ENCODE measurements at places on chromosomes 7 and 10. TPM values are rescaled to one million over a fixed set of nuclear protein-coding genes. Genes with fewer than 3 reads are reported as not detected.

PON1 gene
- not detected for total RNA-seq

DKK1 gene
- total RNA-seq: 2.3 TPM

SKAP2 gene
- 44.2 TPM for total RNA-seq

VAX1 gene
- not detected for total RNA-seq

OR2A12 gene
- total RNA-seq: not detected

C1QL3 gene
- total RNA-seq: not detected

ZNF12 gene
- total RNA-seq: 19.4 TPM

CPA2 gene
- total RNA-seq: not detected

PIK3AP1 gene
- 16.6 TPM for total RNA-seq

TWIST1 gene
- total RNA-seq: 16.3 TPM

ATP5MK gene
- total RNA-seq: 199 TPM

DNA sequence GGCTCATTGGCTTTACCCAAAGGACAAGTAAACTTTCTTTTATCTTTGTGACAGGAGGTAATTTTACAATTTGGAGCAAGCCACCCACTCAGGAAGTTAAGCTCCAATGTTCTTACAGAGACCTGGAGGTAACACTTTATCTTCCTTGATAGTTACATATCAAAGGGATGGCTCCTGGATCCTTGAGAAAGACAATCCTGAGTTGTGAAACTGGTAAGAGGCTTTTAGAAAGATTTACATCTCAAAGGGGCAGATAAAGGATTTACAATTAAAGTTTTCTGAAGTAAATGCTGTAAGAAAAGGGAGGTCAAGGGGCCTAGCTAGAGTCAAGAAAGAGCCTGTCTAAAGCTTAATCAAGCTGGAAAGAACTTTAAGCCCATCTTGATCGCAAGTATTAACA lies 124.4 kb upstream of the ZNF804B start:
- DNase-seq: no peak
- H3K4me1 ChIP-seq: no peaks in the 10 kb centered on the region
- no peak overlapping the region for H3K27ac ChIP-seq
- H3K27me3 ChIP-seq: no peaks in the 10 kb centered on the region
- H3K4me3 ChIP-seq: no peak overlapping the region
- H3K36me3 ChIP-seq: no peaks in the 10 kb centered on the region

- H3K4me1 ChIP-seq: peaks cover 5% of the 10 kb centered on the region
- H3K4me3 ChIP-seq: no peak overlapping the region
- no peaks in the 10 kb centered on the region for H3K27me3 ChIP-seq
- no peak overlapping the region for H3K27ac ChIP-seq
Observed at GRCh38 chr7:95511716-95512260, 26.0 kb downstream of the ASB4 start.

GRCh38 chr10:33010132-33011037 lies 52.4 kb upstream of the ITGB1 start:
- DNase-seq: no peak
- no peak overlapping the region for H3K4me3 ChIP-seq
- H3K36me3 ChIP-seq: no peaks in the 10 kb centered on the region
- H3K27me3 ChIP-seq: no peaks in the 10 kb centered on the region

DNA sequence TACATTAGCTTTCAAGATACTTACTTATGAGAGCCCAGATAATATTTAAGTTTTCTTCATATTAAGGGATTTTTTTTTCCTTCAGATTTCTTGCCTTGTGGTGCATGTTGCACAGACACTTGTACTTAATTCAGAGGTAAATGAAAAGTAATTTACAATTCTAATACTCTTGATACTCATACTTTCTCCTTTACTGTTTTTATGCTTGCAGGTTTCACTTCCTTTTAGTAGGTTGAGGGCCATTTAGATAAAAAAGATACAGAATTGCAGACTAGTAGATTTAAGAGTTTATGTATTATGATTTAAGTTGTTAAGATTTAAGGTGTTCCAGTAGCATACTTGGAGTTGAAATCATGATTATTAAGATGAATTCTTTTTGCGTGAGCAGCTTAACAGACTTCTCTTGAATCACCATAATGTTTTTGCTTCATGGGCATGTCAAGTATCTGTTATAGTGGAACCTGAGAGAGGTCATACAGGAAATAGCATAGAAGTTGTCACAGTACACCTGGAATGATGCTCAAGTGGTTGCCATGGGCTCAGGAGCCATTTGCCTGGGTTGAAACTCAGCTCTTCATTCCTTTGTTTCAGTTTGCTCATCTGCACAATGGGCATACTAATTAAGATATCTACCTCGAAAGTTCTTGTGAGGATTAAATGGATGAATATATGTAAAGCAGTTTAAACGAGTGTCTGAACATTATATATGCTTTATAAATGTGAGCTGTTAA lies 174.8 kb upstream of the PRPS1L1 start:
- H3K27ac ChIP-seq: peak overlapping the region; percentile 68
- DNase-seq: no peak
- no peak overlapping the region for H3K4me3 ChIP-seq
- H3K27me3 ChIP-seq: no peaks in the 10 kb centered on the region
- H3K36me3 ChIP-seq: no peaks in the 10 kb centered on the region
- H3K4me1 ChIP-seq: peaks cover 48% of the 10 kb centered on the region

GRCh38 chr7:31033674-31034300 lies 18.3 kb upstream of the ADCYAP1R1 start:
- no peak overlapping the region for H3K4me3 ChIP-seq
- H3K27me3 ChIP-seq: no peaks in the 10 kb centered on the region

- no peak for DNase-seq
- no peak overlapping the region for H3K4me3 ChIP-seq
- H3K27me3 ChIP-seq: no peaks in the 10 kb centered on the region
Observed at GRCh38 chr7:135181929-135182678, 11.6 kb upstream of the CYREN start.

DNA sequence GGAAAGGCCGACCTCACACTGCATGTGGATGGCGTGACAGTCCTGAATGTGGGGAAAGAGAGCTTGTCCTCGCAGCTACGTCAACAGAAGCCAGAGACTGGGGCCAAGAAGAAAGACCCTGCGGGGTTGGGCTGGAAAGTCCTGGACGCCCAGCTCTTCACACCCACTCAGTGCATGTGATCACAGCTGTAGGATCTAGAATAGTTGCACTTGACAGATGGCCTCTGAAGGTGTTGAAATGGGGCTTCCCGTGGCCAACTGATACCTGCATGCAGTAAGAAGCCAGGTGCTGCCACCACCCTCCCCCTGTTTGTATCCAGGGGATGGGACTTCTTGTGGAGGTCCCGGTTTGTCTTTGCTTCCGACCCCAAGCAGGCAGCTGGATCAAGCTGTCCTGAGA lies 34.1 kb upstream of the OCM2 start:
- H3K4me1 ChIP-seq: no peaks in the 10 kb centered on the region
- H3K4me3 ChIP-seq: no peak overlapping the region
- no peak overlapping the region for H3K27ac ChIP-seq
- no peaks in the 10 kb centered on the region for H3K27me3 ChIP-seq

- H3K4me3 ChIP-seq: no peak overlapping the region
- no peak for DNase-seq
- no peaks in the 10 kb centered on the region for H3K36me3 ChIP-seq
- H3K4me1 ChIP-seq: no peaks in the 10 kb centered on the region
- H3K27ac ChIP-seq: no peak overlapping the region
Observed at GRCh38 chr10:83603708-83604107, 535.6 kb upstream of the GHITM start.

DNA sequence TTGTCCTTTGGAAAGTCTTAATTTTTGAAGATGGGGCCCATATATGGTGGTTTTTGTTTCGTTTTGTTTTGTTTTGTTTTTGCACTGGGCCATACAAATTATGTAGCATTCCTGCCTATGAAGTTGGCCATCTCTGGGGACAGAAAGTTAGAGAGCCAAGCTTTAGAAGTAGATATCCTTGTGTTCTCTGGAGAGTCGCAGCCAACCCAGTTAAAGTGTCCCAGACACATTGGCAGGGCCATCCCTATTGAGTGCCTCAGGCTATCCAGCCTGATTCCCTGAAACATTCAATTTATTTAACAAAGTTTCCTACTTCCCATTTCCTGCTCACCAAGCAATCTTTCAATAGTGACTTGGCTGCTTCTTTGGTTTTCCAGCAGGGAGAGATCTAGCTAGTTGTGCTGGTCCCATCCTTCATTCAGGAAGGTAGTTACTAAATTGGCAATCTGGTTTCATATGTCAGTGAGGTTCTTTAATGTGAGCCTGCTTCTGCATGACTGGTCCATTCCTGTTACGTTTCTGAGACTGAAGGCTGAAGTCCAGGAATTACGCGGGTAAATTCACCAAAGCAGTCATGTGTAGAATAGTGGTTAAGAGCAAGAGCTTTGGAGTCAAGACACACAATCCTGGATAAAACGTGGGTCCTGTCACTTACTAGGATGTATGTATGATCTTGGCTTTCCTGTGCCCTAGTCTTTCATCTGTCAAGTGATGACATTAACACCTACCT lies 49.3 kb upstream of the HBP1 start:
- no peak overlapping the region for H3K27ac ChIP-seq
- no peaks in the 10 kb centered on the region for H3K36me3 ChIP-seq

- no peak overlapping the region for H3K4me3 ChIP-seq
- no peak overlapping the region for H3K27ac ChIP-seq
- H3K4me1 ChIP-seq: peaks cover 56% of the 10 kb centered on the region
- H3K36me3 ChIP-seq: no peaks in the 10 kb centered on the region
Observed at GRCh38 chr10:10915215-10915614, 102.5 kb upstream of the CELF2 start.

- no peak for DNase-seq
- H3K4me1 ChIP-seq: no peaks in the 10 kb centered on the region
- H3K4me3 ChIP-seq: peak overlapping the region; percentile 84
- no peaks in the 10 kb centered on the region for H3K36me3 ChIP-seq
- peak overlapping the region; percentile 89 for H3K27ac ChIP-seq
- H3K27me3 ChIP-seq: peaks cover 8% of the 10 kb centered on the region
Observed at GRCh38 chr7:90210475-90210874, 1.1 kb upstream of the STEAP2 start.

DNA sequence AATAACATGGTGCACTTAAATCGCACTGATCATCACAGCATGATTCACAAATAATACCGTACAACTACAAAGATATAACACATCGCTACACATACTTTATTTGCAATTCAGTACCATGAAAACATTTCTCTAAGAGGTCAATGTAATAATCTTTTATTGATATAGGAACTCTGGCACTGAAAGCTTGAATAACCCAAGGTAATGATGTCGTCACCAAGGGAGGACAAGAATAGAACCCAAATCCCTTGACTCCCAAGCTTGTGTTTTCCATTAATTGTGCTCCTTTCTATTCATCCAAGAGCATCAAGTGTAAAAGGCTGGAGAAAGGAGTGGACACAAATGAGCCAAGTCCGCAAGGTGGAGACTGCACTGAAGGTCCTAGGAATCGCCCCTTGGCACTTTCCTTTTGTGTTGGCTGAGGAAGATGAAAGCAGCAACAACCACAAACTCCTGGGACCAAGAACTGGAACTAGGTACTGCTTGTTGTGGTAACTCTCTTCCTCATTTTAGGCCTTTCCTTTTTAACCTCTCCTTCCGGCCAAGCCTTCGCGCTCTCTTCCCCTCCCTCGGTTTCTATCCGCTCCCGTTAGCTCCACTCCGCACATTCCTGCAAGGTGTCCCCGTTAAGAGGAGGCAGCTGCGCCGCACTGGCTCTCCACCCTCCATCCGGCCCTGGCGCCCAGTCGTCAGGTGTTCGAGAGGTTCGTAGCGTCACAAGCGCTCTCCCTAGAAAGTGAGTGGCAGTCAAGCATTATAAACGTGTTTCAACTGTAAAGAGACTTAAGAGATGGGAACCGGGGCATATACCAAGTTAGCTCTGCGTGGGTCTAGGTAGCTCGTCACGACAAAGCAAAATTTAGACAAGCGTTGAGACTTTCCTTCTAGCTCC lies 1.0 kb upstream of the CBLL1 start:
- no peaks in the 10 kb centered on the region for H3K27me3 ChIP-seq
- no peak for DNase-seq
- peaks cover 42% of the 10 kb centered on the region for H3K4me1 ChIP-seq
- no peaks in the 10 kb centered on the region for H3K36me3 ChIP-seq

GRCh38 chr7:116584721-116585120 lies 59.9 kb downstream of the CAV1 start:
- no peak overlapping the region for H3K27ac ChIP-seq
- no peak for DNase-seq
- H3K27me3 ChIP-seq: no peaks in the 10 kb centered on the region

- no peak for DNase-seq
- no peak overlapping the region for H3K4me3 ChIP-seq
- H3K36me3 ChIP-seq: no peaks in the 10 kb centered on the region
- no peak overlapping the region for H3K27ac ChIP-seq
Observed at GRCh38 chr10:105743343-105744056, 1102.4 kb downstream of the SORCS3 start.

DNA sequence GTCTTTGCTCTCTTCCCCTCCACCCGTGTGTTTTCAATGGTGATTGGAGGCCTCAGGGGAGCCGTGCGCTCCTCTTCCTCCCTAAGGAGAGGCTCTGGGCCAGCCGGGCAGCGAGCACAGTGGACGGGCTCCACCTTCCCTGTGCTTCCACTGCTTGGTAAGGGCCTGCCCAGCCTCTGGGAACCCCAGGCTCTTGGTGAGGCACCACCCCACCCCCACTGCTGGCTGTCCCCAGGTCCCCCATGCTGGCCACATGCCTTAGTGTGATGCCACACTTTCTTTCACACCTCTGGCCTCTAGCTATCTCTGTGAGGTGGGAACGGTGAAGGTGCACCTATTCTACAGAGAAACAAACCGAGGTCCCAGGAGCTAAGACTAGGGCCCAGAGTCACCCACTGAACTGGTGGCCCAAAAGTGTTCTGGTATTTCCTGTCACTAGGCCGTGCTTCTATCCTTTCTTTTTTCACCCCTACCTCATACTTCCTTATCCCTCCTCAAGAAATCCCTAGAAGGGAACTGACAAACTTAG lies 53.3 kb downstream of the UNC5B start:
- peaks cover 42% of the 10 kb centered on the region for H3K4me1 ChIP-seq
- no peak overlapping the region for H3K4me3 ChIP-seq
- DNase-seq: no peak
- H3K27ac ChIP-seq: no peak overlapping the region
- no peaks in the 10 kb centered on the region for H3K27me3 ChIP-seq
- no peaks in the 10 kb centered on the region for H3K36me3 ChIP-seq

DNA sequence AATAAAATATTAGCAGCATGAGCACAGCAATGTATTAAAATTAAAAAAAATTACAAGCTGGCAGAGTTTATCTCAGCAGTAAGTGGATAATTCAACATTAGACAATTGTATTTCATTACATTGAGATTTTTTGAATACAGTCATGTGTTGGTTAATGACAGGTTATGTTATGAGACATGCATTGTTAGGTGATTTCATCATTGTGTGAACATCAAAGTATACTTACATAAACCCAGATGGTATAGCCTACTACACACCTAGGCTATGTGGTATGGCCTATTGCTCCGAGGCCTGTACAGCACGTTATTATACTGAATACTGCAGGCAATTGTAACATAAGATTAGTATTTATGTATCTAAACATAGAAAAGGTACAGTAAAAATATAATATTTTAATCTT lies 29.7 kb downstream of the CCDC6 start:
- H3K27ac ChIP-seq: peak overlapping the region; percentile 9
- peak; percentile 7 for DNase-seq
- no peak overlapping the region for H3K4me3 ChIP-seq
- no peaks in the 10 kb centered on the region for H3K27me3 ChIP-seq

DNA sequence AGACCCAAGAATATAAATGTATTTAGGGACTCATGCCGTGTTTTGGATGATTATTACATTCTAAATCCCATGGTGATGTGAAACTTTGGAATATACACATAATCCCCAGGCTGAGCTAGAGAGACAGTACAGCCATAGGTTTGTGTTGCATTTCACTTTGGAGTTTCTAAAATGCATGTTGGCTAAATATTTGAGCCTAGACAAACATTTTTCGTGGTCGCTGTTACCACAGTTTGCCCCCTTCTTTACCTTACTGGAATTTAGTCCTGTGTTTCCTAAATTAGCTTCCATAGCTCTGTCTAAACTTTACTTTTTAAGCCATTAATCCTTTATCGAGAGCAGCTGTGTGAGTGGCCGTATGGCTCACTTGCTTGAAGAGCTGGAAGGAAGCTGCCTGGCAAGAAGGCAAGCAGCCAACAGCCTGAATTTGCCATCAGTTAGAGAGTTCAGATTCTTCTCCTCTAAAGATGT lies 192.0 kb downstream of the BICC1 start:
- no peak for DNase-seq
- no peaks in the 10 kb centered on the region for H3K4me1 ChIP-seq
- no peak overlapping the region for H3K4me3 ChIP-seq

Data from esophagus muscularis mucosa (tissue), 4 donors.